NCI-H1417 (cell line): ENCODE measurements at places on chromosomes 12 and 14.

DNA sequence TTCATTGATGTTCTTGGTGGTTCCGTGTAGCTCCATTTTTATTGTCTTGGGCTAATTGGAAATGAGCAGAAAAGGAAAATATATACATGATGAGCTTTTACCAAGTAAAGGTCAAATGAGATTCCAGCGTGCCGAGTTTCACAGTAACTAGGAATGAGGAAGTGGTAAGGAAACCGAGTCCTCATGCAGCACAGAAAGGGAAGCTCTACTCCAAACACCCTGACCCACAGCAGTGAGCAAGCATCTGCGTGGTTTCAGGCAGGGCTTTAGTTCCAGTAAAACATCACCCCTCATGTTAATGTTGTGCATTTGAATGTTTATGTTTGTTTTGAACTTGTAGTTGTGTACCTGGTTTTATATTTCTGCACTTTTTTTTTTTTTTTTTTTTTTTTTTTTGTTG, 208.0 kb downstream of the SLC41A2 start:
- DNase-seq, result no peak

DNA sequence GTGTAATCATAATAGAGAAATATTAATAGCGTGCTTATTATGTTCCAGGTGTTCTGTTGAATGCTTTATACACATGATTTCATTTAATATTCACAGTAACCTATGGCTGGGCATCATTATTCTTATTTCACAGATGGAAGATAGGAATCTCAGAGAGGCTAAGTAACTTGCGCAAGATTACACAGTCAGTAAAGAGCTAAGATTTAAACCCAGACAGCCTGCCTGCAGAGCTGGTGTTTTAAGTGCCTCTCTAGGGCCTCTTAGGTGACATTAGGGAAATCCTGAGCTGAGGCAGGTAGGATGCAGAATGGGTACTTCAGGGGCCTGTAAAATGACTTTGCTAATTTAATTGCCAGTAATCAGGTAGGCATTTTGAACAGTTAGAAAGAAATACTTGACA, 18.5 kb upstream of the BHLHE41 start:
- DNase-seq, result peak; percentile 29

- DNase-seq, result no peak
These were observed 4.3 kb upstream of the ABCD2 start for GRCh38 chr12:39623919-39624318.

DNA sequence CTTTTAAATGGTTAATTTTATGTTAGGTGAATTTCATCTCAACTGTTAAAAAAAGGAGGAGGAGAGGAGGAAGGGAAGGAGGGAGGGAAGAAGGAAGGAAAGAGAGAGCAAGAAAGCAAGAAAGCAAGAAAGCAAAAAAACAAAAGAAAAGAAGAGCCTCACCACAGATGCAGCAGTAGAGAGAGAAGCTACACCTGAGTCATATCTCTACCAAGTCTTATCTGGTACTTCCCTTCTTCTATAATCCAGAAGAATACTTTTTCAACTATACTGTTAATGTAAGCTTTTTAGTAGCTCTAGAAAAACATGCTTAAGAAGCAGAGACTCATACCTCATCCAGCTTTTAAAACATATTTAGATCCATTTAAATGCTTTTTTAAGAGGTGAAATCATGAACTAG, 5.6 kb upstream of the IL26 start:
- DNase-seq, result no peak

DNA sequence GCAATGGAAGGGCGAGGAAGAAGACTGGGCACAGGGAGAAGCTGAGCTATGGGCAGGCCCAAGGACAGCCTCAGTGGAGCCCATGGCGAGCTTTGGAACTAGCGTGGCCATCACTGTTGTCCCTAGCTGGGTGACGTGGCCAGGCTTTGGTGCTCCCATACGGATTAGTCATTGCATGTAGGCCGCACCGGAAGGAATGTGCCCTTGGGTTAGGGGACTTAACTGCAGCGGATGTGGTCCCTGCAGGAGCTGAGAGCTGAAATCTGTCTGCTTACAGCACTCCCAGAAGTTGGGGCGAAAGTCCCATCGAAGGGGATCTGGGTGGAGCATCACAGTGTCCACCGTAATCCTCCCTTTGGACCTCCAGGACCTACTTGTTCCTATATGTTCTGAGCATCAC, 133.7 kb downstream of the PAPOLA start:
- no peak for DNase-seq

GRCh38 chr12:30072824-30073223, 289.1 kb upstream of the TMTC1 start:
- DNase-seq, result no peak

DNA sequence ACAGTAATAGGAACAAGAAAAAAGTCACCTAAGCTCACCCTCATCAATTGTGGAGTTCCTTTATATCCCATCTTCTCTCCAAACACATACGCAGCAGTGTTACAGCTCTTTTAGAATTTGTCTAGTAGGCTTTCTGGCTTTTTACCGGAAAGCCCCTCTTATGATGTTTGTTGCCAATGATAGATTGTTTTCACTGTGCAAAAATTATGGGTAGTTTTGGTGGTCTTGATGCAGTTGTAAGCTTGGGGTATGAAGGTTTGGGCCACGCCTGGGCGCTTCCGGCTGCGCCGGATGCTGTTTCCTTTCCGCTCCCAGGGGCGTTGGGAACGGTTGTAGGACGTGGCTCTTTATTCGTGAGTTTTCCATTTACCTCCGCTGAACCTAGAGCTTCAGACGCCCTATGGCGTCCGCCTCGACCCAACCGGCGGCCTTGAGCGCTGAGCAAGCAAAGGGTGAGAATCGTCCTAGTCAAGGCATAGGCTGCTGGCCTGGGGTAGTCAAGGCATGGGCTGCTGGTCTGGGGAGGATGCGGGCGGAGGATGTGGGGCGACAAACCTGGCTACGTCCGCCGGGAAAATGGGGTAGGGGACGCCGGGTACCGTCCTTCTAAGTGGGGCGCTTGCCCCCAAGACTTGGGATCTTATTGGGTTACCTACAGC, at the start of the genes C12orf57 and RNU7-1:
TSS of gene C12orf57 (plus strand) at position 301 of the 659 bp plus-strand sequence. CDS start at position 401, 100 bp downstream.
TSS of gene RNU7-1 (plus strand) at position 95 of the 659 bp plus-strand sequence.
- DNase-seq, result peak; percentile 86

DNA sequence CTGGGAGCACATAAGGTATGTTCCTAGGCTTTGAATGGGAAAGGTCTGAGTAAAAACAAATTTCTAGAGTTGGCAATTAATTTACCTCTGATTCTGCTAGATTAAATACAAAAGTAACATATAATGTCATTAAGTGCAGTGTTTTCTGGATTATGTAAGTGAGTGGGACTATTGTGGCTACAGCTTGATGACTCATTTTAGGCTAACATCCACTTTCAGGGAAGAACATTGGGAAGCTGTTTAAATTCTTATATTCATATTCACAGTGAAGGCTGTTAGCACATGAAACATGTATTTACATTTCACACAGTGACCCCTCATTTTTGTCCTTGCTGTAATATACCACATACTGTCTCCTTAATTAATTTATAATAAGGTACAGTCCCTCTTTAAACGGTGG, 13.2 kb upstream of the BMAL2 start:
- no peak for DNase-seq

DNA sequence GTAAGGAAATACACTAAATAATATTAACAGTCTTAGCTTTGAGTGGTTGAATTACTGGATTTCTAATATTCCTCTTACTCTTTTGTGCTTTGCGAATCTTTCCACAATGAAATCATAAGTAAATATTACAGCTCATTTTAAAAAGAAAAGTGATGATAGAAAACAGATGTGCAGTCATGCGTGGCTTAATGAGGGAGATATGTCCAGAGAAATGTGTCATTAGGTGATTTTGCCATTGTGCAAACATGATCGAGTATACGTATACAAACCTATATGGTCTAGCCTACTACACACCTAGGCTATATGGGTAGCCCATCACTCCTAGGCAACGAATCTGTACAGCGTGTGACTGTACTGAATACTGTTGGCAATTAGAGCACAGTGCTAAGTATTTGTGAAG, 59.3 kb downstream of the SLC15A5 start:
- no peak for DNase-seq

GRCh38 chr12:91335699-91336098, 153.1 kb upstream of the DCN start:
- DNase-seq, result no peak

GRCh38 chr12:2190085-2190484, 137.3 kb downstream of the CACNA1C start:
- DNase-seq, result no peak

DNA sequence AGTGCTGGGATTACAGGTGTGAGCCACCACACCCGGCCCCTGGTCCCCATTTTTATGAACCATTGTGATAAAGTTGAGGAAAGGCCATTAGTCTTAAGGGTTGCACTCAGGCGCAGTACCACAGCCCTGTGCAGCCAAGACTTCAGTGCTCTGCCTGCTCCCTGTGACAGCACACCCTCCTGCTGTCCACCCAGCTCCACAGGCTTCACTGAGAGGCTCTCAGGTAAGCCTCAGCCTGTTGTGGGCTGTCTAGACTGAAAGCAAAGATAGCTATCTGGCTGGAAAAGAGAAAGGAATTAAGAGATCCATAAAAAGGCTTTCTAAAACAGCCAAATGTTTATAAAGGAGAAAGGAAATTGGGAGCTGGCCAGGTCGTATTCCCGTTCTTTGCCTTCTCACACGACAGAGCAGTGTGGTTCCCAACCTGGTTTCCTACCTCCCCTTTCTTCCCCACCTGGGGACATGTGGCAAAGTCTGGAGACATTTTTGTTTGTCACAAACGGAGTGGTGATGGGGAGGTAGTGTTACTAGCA, 19.1 kb upstream of the DNM1L start:
- DNase-seq, result no peak

DNA sequence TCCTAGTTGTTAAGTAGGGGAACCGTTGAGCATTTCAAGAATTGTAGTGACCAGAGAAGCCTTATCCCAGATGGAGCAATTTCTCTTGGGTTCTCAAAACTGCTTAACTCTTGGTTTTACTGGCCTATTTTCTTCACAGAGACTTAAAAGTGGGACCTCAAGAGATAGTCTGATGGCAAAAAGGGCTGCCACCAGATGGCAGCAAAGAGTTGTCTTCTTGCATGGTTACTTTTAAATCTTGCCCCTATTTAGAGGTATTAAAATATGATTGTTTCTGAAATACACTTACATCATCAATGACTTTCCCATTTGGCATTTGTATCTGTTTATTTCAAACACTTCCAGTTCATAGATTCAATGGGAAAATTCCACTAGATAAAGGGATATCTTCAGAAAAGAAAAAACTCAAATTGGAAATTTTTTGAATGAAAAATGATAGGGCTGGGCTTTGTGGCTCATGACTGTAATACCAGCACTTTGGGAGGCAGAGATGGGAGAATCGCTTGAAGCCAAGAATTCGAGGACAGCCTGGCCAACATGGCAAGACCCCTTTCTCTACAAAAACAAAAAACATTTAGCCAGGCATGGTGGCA, 69.9 kb upstream of the CNTN1 start:
- peak; percentile 85 for DNase-seq

DNA sequence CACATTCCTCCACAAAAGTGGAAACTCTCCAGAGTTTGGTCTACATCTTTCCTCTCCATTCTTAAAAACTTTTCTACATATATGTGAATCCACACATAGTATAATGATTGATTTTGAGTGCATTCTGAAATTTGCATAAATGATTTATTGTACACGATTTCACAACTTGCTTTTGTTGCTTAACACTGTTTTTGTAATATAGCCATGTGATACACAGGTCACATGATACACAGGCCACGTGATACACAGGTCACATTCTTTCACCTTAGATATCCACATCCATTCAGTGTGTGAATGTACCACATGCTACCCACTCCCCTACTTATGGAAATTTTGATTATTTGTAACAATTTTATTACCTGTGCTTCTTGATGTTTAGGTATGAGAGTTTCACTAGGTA, 319.1 kb downstream of the ZFP36L1 start:
- DNase-seq, result no peak

- no peak for DNase-seq
These were observed 52.5 kb upstream of the DDX11 start for GRCh38 chr12:31021181-31021580.

DNA sequence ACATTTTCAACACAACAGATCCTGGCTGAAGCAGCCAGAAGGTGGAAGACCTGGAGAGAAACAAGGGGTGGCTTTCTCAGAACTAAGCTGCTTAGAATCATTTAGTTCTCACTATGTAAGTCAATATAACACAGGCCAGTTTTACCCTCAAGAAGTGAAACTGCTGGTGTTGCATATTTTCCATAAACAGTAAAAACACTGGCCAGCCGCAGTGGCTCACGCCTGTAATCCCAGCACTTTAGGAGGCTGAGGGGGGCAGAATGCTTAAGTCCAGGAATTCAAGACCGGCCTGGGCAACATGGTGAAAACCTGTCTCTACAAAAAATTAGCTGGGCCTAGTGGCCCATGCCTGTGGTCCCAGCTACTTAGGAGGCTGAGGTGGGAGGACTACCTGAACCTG, 11.6 kb downstream of the STX2 start:
- DNase-seq, result no peak

DNA sequence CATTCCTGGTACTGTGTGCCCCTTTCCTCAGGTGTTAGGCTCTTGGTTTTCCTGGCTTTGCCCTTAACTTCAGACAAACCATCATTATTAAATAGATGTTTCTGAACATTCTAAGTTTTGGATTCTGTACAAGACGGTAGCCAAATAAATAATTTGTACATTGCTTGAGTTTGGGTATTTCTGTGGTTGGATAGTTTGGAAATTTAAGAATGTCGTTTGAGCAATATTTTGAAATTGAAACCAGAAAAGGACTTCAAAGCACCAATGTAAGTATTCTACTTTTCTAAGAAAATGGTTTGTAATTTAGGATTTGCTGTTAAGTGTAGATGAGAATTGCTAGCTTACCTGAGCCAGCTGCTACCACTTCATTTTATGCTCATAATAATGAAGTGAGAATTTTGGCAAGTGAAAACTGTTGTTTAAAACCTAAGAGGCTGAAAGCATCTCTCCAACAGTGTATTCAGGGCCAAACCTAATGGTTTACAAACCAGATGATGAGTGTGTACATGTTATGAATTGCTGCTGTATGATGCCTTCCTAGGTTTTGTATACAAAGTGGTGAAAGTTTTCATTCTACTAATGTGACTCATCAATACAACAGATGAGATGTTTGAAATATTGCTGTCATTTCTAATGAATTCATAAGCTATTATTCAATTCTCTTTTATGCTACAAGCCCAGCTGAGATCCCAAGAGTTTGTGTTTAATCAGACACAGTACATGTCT, 181.5 kb upstream of the PRKD1 start:
- no peak for DNase-seq

DNA sequence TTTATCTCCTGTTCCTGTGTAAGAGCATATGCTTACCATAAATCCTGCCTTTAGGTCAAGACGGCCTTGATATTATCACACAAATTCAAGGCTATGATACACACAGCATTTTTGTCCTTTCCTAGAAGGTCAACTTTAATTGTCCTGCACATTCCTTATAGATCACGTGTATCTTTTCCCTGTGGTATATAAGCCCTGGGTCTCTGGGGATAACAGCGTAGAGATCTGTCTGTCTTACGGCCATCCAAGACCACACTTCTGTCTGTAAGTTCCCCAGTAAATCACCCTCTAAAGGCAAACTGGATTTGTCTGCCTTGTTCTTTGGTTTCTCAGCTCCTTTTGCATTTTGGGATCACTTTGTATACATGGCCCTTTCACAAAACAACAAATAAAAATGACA, 69.5 kb upstream of the TCL1B start:
- no peak for DNase-seq

- no peak for DNase-seq
These were observed 1407.7 kb downstream of the LRFN5 start for GRCh38 chr14:43014338-43014737.

GRCh38 chr12:122483969-122484368, 16.8 kb downstream of the ZCCHC8 start:
- no peak for DNase-seq
